NCI-H82 (cell line): ENCODE measurements at places on chromosomes 13 and 19.

DNA sequence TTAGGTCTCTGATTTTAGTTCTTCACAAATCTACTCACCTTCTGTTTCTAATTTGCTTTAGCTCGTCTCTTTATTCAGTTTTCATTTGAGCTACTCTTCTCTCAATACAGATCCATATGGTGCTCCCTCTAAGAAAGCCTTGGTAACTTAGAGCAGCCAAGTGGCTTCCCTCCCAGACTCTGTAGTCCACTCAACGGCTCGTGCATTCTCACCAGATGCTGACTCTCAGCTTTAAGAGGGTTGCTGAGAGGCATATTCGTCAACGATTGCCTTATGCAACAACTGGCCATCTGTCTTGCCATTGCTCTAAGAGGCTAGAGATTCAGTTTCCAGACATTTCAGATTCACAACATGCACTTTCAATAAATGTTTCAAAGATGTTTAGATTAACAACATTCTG lies 785.8 kb upstream of the SLC10A2 start:
- DNase-seq, result peak; percentile 97

GRCh38 chr13:112245179-112245724 lies 130.9 kb upstream of the SPACA7 start:
- DNase-seq, result no peak

GRCh38 chr13:113383089-113383488 lies 19.2 kb upstream of the GRTP1 start:
- DNase-seq, result no peak

GRCh38 chr19:51116736-51117286 lies 7.9 kb upstream of the SIGLEC9 start:
- no peak for DNase-seq

DNA sequence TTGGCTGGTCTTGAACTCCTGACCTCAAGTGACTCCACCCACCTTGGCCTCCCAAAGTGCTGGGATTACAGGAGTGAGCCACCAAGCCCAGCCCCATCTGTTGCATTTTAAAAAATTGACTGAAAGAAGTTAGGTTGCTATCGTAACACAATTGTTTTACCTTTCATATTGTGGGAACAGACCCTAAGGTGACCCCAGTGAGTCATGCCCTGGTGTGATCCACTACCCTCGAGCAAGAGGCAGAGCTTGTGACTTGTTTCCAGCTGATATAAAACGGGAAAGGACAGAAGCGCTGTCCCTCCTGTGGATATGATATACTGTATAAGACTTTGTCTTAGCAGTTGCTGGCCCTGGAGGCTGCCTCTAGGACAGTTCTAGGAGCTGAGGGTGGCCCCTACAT lies 308.6 kb downstream of the HS6ST3 start:
- no peak for DNase-seq

GRCh38 chr13:42600943-42601342 lies 27.0 kb downstream of the TNFSF11 start:
- no peak for DNase-seq

GRCh38 chr13:103762523-103762922 lies 696.3 kb upstream of the SLC10A2 start:
- DNase-seq, result peak; percentile 31

DNA sequence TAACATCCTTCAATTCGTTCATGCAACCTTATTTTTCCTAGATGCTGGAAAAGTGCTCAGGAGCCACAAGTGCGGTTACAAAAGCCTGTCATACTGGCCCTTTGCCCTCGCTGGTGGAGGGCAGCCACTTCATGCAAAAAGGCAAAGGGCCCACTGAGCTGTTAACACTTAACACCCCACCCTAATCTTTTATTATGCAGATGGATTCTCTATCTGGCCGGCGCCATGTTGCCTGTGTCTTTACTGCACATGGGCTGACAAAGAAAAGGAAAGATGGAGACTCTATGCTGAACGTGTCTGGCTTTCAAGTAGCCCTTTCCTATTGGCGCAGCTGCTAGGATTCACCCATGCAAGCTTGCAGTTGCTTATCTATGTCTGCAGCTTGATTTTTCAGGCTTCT lies 10.8 kb downstream of the OR7D2 start:
- DNase-seq, result no peak

DNA sequence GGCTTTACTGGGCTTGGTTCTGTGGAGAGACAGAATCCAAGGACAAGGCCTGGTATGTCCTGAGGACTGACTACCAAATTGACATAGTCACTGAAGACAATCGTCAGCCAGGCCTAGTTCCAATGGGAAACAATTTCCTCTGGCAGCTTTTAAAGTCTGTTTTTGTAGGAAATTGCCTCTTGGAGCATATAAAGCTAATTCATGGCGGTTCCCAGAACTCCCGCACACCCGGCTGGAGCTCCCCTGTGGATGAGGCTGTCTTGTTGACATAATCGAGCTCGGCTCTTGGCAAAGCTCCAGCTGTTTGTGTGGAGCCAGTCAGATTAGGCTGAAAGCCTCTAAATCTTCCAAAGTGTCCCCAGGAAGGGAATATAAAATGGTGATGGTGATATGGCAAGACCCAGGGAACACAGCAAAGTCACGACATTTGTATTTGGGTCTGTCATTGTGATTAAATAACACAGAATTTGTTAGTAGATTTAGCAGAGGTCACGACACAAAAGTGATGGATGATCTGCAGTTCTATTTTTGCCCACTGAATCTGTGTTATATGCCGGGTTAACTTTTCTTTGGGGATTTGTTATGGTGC lies 395.0 kb downstream of the PCDH9 start:
- peak; percentile 99 for DNase-seq

- no peak for DNase-seq
These were observed 424.6 kb downstream of the TSHZ3 start for GRCh38 chr19:30924670-30925069.

GRCh38 chr19:8310342-8311055 lies 2.3 kb upstream of the CD320 start:
- DNase-seq, result no peak

DNA sequence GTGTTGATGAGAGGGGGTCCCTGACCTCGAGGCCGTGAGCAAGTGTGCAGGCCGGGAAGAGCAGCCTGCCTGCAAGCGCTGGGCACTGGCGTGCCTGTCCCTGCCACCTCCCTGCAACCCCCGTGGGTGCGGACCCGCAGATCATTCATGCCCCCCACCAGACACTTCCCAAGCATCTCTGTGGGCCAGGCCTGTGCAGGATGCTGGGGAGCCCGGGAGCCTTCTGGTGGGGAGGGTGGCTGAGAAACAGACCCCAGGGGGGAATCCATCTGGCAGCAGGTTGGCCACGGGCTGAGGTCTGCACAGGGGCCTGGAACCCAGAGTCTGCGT lies 18.4 kb upstream of the CACTIN start:
- DNase-seq, result no peak

DNA sequence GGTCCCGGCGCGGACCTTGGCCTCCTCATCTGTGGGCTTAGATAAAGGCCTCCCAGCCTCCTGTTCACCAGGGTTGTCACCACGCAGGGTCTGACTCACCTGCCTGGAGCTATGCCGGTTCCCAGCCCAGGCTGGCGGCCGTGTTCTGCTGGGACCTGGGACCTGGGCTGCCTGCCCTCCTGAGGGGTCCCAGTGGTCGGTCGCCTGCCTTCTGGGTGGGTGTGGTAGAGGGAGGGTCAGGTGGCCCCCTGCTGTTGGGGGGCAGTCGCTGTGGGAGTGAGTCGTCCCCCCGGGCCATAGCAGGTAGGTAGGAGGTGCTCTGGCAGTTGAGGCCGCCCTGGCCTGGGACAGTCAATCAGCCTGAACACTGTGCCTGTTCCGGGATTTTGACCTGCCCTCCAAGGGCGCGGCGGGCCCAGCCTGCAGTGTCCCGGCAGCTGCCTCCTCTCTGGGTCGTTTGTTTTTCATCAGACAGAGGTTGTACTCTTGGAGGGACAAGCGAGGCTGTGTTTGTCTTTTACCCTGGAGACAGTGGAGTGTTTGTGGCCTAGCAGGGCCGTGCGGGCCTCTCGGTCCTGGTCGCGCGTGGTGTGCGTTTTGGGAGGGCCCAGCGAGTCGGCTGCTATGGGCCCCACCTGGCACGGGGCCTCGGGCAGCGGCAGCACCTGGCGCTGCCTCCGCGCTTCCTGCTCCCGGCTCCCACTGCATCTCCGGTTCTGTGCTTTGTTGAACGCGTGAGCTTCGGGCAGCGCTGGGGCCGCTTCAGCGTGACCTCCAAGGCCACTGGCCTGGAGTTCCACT lies 2.6 kb downstream of the ADAT3 start:
- DNase-seq, result no peak

- no peak for DNase-seq
These were observed 16.9 kb downstream of the FAM187B start for GRCh38 chr19:35211545-35212230.

- DNase-seq, result no peak
These were observed 26.3 kb downstream of the TMEM255B start for GRCh38 chr13:113785051-113786010.

DNA sequence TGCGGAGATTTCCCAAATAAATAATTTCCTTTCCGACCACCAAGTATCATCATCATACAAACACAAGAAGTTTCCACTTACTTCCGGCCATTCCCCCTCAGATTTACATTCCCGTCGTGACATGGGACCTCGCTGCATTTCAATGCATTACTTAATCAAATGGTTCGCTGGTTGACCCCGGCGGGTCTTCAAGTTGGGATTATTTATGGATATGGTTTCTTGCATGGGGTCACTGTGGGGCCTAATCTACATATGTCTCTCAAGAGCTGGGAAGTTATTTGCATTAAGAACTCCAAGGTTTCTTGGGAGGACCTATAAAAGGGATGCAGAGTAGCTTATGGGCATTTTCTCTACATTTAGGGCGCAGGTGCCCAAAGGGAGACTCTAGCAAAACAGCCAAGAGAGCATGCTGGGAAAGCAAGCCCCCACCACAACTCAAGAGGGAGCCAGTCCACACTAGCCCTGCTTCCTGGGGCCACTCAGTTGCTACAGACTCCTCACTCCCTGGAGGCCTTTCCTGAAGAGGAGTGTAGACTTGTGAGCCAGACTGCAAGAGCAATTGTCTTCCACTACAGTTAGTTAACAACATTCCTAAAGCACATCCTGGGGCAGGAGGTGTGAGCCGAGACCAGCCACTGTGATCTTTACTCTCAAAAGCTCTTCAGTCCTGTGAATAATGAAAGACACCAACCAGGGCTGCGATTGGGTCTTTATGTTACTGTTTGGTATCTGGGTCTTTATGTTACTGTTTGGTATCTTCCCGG lies 125.3 kb downstream of the KATNAL1 start:
- peak; percentile 15 for DNase-seq
